ENCODE measurements at places on chromosomes 1 and 21.

DNA sequence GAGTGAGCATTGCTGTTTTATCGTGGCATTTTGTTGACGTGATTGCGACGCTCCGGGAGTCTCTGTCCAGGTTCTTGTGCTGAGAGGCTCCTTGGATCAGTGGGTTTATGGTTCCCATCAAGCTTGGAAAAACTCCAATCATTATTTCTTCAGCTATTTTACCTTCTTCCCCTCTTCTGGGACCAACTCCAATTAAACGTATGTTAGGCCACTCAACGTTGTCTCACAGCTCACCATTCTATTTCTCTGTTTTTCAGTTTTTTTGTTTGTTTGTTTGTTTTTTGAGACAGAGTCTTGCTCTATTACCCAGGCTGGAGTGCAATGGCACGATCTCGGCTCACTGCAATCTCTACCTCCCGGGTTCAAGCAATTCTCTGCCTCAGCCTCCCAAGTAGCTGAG, 8.0 kb downstream of the HES4 start:
- no peak for DNase-seq

- peak; percentile 46 for DNase-seq
Measured at GRCh38 chr21:37072274-37072987, 440 bp downstream of the PIGP start.

GRCh38 chr1:1542766-1543705, 2.6 kb upstream of the TMEM240 start:
- DNase-seq: no peak

DNA sequence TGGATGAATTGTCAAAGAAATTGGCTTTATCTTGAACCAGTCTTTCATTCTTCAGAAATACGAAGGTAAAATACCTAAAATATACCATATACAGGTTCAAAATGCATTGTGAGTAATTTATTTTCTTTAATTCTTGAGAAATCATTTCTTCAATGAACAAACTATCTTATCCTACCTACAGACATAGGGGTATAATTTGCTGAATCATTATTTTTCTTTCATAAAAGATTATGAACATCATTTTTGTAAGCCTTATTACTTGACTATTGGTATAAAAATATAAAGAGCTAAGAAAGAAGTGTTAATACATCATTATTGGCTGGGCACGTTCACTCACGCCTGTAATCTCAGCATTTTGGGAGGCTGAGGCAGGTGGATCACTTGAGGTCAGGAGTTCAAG, 167.7 kb downstream of the DNAH14 start:
- no peak for DNase-seq

DNA sequence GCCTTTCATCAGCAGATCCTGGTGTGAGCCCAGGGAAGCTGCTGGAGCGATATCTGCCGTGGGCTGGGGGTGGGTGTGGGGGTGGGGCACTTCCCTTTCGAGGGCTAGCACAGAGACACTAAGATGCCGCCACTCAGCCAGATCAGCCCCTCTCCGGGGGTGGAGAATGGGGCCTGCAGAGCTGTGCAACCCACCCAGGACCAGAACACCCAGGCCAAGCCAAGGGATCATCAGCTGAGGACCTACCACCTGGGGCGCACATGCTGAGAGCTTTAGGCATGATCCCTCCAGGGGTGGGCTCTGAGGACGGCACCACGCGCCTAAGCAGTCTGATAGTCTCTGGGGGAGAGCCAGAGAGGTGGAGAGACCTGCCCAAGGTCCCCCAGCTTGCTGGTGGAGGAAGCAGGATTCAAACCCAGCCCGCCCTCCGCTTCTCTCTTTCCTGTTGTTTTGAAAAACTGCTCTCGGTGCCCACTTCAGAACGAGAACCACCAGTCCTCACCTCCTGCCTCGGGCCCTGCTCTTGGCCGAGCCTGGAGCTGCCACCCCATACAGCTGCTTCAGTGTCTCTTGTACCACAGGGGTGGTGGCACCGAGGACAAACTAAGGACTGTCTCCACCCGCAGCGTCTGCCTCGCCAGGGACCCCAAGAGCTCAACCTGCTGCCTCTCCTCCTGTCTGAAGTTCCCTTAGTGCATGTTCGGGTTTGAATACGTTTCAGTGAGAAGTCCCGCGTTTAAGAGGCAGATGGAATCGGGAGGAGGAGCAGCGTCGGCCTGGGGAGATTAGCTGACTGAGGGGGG, 39.7 kb upstream of the RUNX3 start:
- no peak for DNase-seq

GRCh38 chr1:15337656-15338402, 71.9 kb upstream of the EFHD2 start:
- DNase-seq: peak; percentile 38

GRCh38 chr1:119419109-119419508, 4.2 kb downstream of the HSD3B2 start:
- no peak for DNase-seq

GRCh38 chr21:45318556-45319404, 31.1 kb upstream of the POFUT2 start:
- no peak for DNase-seq

- DNase-seq: no peak
Measured at GRCh38 chr1:48035371-48036141, 38.4 kb upstream of the TRABD2B start.

Data from thoracic aorta (tissue), 2 donors.